ENCODE measurements at places on chromosomes 1 and 21.

DNA sequence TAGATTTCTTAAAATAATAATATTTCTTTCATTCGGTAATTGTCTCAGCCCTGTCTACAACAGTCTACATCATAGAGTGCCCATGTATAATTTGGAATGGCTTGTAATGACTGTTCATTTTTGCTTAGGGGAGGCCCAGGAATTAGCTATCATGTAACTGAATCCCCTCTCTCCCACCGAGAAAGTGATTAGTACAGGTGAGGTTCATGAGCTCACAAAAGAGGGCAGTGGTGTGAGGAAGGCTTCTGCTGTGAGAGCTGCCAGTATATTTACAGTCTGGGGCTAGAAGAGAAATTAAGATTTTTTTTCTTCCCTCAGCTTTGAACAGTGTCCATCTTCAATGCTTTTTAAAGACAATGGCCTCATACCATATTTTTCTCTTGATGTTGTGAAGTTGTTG, 340.7 kb downstream of the ADGRL2 start:
- no peak for DNase-seq

DNA sequence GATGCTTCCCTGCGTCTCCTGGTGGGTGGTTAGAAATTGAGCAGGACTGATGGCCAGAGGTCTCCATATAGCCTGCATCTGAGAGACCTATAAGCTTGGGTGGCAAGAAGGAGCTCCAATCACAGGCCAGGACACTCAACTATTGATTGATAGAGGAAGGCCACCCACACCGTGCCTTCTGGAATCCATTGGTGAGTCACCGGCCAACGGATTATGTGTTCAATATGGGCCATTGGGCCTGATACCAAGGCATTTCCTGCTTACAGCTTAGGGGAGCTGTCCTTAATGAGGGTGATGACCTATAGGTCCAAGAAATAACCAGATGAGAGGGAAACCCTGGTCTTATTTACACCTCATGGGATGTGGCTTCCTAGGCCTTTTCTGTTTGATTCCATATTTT, 115.1 kb downstream of the PLPP3 start:
- DNase-seq, result no peak

- peak; percentile 23 for DNase-seq
These were observed 1.7 kb downstream of the S100A2 start for GRCh38 chr1:153563991-153564390.

GRCh38 chr1:116485976-116486375, 84.8 kb downstream of the CD58 start:
- no peak for DNase-seq

DNA sequence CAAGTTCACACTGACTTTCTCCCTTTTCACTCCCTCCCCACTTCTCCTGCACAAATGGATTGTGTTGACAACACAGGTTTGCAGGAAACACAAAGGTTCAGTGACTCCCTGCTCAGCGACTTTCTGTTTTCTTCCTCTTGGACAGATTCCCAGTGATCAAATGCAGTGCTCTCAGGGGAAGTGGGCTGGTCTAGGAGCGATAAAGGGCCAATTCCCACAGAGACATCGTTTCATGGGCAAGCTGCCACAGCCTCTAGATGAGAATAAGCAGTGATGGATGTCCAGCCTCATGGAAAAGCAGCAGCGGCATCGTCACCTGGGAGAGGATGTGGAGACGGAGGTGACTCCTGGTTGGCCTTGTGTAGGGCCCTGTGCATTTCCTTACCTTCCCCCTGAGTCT, 30.6 kb downstream of the FYB2 start:
- no peak for DNase-seq

GRCh38 chr1:92945748-92946270, 15.5 kb downstream of the DIPK1A start:
- DNase-seq, result no peak

GRCh38 chr1:12191242-12192032, 24.6 kb downstream of the TNFRSF1B start:
- DNase-seq, result peak; percentile 73

- peak; percentile 73 for DNase-seq
These were observed 8.1 kb upstream of the EPHB2 start for GRCh38 chr1:22702296-22703085.

- DNase-seq, result no peak
These were observed 26.4 kb upstream of the SMYD3 start for GRCh38 chr1:246533371-246533905.

All from osteoblast (primary cell).